Lung (tissue), 17 donors: ENCODE measurements at places on chromosomes 1 and 21. TPM values are rescaled to one million over a fixed set of nuclear protein-coding genes. Genes with fewer than 3 reads are reported as not detected.
A peak's percentile ranks its signal among the peaks of the same experiment; 100 is the strongest.

GRCh38 chr1:54542120-54542961 is 5.7 kb upstream of the ACOT11 start:
- peak; percentile 89 for DNase-seq

GRCh38 chr1:115650961-115651360 is 9.2 kb downstream of the VANGL1 start:
- DNase-seq = no peak

GRCh38 chr21:15212206-15212605 is 147.4 kb upstream of the NRIP1 start:
- DNase-seq = no peak

DNA sequence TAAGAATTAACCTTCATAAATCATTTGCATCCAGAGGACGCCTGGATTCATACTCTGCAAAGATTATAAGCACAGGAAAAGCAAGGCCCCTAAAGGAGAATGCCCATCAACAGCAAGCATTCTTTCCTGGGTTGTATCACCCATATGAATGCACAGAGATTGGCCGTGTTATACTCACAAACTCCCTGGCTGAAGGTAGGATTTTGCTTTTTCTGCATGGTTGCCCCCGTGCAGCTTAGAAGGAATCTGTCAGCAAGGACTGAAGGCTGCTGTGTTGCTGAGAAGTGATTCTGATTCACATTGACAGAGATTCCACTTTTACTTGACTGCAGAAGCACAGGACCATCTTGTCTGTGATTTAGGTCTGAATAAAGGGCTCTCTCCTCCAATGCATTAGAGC is 283.0 kb downstream of the LRRIQ3 start:
- DNase-seq = no peak

GRCh38 chr1:198890214-198890930 is 251.5 kb downstream of the PTPRC start:
- DNase-seq = peak; percentile 85

DNA sequence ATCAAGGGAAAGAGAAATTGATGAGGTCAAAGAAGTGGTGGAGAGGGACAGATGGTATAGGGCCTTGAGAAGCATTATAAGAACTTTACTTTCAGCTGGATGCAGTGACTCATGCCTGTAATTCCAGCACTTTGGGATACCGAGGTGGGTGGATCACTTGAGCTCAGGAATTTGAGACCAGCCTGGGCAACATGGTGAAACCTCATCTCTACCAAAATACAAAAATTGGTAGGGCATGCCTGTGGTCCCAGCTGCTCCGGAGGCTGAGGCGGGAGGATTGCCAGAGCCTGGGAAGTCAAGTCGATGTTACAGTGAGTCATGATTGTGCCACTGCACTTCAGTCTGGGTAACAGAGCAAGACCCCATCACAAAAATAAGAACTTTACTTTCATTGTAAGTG is 5.7 kb downstream of the TMEM50A start:
- no peak for DNase-seq

DNA sequence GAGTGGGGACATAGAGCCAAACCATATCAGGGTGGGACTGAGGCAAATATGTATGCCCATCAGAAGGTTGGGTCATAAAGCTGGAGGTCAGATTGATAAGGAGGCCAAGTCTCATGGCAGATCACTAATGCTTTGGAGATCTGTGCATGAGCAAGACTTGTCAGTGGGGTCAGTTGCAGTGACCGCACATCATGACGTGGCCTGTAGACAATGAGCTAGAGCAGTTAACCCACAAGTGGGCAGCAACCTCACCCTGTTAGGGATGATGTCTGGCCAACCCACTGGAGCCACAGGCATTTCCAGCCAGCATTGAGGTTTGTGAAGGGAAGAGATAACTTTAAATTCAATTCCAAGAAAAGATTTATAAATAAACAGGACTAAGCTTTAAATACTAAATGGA is 66.7 kb downstream of the XCL1 start:
- no peak for DNase-seq

DNA sequence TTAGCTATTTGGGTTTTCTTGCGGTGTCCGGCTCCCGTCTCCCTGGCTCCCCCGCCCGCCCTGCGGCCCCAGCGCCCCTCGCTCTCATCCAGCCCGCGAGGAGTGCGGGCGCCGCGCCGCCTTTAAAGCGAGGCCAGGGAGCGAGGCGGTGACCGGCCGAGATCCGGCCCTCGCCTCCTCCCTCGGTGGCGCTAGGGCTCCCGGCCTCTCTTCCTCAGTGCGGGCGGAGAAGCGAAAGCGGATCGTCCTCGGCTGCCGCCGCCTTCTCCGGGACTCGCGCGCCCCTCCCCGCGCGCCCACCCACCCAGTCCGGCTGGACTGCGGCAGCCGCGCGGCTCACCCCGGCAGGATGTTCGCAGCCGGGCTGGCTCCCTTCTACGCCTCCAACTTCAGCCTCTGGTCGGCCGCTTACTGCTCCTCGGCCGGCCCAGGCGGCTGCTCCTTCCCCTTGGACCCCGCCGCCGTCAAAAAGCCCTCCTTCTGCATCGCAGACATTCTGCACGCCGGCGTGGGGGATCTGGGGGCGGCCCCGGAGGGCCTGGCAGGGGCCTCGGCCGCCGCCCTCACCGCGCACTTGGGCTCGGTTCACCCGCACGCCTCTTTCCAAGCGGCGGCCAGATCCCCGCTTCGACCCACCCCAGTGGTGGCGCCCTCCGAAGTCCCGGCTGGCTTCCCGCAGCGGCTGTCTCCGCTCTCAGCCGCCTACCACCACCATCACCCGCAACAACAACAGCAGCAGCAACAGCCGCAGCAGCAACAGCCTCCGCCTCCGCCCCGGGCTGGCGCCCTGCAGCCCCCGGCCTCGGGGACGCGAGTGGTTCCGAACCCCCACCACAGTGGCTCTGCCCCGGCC is 492 bp downstream of the HLX start:
- DNase-seq = peak; percentile 65

- DNase-seq = no peak
Measured at GRCh38 chr1:223852337-223852736, 6.6 kb upstream of the TP53BP2 start.

GRCh38 chr1:241499910-241500309 is 19.6 kb downstream of the FH start:
- DNase-seq = peak; percentile 29

DNA sequence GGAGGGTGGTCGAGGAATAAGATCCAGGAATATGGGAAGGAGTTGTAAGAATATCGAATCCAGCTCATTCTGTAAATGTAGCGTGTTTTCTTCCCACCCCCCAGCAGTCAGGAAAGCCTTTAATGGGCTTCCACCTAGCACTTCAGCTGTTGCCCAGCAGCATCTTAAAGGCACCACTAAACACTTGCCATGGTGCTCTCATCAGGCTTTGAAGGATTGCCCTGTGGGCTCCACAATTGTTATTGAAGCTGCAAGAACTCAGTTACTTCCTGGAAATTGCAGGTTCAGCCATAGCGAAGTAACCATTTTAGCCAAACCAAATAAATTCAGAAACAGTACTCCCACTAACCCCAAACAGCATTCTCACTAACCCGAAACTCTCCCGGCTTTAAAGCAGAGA is 511.2 kb downstream of the PLPP3 start:
- no peak for DNase-seq

GRCh38 chr1:101295209-101295608 is 58.4 kb downstream of the S1PR1 start:
- no peak for DNase-seq

GRCh38 chr21:15095326-15095725 is 30.5 kb upstream of the NRIP1 start:
- peak; percentile 40 for DNase-seq

GRCh38 chr1:86551305-86551704 is 4.4 kb downstream of the CLCA4 start:
- DNase-seq = no peak

- no peak for DNase-seq
Measured at GRCh38 chr1:7292036-7292681, 478.9 kb upstream of the VAMP3 start.

DNA sequence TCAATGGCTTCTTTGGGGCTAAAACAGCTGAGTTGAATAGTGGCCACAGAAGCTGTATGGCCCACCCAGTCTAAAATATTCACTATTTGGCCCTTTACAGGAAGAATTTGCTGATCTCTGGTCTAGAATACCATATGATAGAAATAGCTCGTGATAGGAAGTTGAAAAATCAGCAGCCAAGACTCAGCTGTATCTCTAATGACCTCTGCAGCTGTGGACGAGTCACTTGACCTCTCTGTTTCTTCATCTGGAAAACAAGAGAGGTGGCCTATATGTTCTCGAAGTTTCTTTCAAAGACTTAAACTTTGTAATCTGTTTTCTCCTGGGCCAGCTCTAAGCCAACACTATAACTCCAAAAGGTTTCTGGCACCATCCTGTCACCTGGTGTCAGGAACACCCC is 129.2 kb downstream of the ZBTB18 start:
- no peak for DNase-seq

DNA sequence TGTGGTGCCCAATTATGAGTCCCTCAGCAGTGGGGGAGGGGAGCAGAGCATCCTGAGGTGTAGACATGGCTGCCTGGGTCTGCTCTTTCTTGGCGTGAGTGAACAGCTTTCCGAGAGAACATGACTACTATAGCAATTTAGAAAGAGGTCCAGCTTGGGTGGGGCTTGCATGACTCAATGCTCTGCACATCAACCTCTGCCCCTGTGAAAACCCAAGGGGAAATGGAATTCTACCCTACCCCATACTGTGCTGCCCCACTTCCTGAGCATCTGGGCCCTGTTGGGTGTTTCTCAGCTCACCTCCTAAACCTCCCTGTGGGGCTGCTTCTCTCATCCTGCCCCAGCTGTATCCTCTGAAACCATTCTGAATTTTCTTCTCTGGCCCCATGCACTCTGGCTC is 8.2 kb upstream of the AZIN2 start:
- no peak for DNase-seq

- DNase-seq = no peak
Measured at GRCh38 chr1:113856401-113856790, 15.1 kb downstream of the PTPN22 start.

- DNase-seq = no peak
Measured at GRCh38 chr1:237670302-237670701, 220.4 kb downstream of the ZP4 start.

DNA sequence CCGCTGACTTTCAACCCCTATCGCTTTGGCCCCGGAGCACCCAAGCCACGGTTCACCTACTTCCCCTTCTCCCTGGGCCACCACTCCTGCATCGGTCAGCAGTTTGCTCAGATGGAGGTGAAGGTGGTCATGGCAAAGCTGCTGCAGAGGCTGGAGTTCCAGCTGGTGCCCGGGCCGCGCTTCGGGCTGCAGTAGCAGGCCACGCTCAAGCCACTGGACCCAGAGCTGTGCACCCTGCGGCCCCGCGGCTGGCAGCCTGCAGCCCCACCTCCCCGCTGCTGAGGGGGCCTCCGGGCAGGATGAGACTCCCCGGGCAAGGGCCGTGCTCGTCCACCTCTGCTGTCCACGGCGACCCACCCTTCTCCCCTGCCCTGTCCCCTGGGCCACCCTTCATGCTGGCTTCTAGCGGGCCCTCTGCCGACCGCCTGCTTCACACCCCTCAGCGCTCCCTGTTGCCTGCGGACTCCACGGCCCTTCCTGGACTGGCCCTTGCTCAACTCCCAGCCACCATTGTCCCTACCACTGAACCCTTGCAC is 92.2 kb upstream of the TRABD2B start:
- no peak for DNase-seq

DNA sequence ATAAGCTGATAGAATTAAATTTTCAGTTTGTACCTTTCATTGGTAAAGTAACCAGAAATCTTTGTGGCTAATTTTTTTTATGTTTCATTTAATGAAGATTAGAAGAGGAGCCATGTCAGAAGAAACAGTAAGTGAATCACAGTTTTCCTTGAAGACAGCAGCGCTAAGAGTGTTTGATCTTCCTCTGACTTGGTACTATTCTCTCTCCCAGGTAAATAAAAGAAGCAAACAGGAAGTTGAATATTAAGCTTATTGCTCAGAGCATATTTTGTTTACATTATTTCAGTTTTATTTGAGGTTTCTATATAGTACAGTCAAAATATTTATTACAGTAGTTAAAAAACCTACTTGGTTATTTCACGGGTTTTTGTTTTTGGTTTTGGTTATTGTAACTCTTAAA is 3.7 kb downstream of the MIGA1 start:
- no peak for DNase-seq

DNA sequence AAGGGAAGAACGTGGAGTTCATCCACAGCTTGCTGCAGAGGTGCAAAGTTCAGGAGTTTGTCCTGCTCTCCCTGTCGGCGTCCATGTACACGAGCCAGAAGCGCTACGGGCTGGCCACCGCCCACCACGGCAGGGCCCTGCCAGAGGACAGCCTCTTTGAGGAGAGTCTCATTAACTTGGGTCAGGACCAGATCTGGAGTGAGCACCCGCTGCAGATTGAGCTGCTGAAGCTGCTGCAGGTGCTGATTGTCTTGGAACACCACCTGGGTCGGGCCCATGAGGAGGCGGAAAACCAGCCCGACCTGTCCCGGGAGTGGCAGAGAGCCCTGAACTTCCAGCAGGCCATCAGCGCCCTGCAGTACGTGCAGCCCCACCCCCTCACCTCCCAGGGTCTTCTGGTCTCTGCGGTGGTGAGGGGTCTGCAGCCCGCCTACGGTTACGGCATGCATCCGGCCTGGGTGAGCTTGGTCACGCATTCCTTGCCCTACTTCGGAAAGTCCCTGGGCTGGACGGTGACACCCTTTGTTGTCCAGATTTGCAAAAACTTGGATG is 73.8 kb upstream of the MORC3 start:
- DNase-seq = peak; percentile 52

DNA sequence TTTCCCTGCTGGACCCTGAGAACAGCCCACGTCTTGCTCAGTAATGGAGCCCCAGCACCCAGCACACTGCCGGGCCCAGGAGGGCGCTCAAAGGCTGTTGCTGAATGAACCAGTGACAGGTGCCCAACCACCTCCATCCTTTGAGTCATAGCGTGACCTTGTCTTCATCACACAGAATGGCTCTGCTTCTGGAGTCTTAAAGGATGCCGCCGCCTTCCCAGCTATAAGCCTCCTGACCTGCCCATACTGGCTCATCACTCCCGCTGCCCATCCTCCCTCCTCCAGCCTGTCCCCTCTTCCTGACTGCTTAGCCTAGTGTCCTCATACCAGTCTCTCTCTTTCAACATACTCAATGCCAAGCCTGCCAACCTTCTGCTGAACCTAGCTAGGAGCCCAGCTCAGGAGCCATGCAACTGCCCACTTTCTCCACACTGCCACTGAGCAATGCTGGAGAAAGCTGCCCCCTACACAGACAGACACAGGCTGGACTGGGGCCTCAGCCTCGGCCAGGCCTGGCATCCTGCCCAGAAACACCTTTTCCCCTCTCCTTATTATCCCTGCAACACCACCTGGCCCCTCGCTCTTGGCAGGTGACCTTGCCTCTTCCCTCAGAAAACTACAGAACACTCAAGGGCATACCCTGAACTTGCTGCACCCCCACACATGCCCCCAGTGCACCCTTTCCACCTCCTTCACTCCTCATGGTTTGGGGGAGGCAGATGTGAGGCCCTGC is 14.1 kb downstream of the TTC39A start:
- no peak for DNase-seq

Gene RCSD1
- 29.4 TPM for total RNA-seq

Gene CAPN8
- 48.5 TPM for total RNA-seq

Gene CNR2
- 0.46 TPM for total RNA-seq

Gene CRNN
- total RNA-seq = not detected

Gene PPIAL4G
- 0.20 TPM for total RNA-seq

Gene CAPN9
- total RNA-seq = 9.3 TPM

Gene CYP2J2
- 2.4 TPM for total RNA-seq

Gene PEX14
- total RNA-seq = 18.2 TPM

Gene TMPRSS15
- not detected for total RNA-seq

Gene KRTAP7-1
- not detected for total RNA-seq

Gene CA14
- 0.40 TPM for total RNA-seq

Gene C8A
- total RNA-seq = 0.12 TPM

Gene SAMD11
- total RNA-seq = 26.3 TPM

Gene AIRE
- total RNA-seq = not detected
